ENCODE measurements at places on chromosomes 13 and 19.

DNA sequence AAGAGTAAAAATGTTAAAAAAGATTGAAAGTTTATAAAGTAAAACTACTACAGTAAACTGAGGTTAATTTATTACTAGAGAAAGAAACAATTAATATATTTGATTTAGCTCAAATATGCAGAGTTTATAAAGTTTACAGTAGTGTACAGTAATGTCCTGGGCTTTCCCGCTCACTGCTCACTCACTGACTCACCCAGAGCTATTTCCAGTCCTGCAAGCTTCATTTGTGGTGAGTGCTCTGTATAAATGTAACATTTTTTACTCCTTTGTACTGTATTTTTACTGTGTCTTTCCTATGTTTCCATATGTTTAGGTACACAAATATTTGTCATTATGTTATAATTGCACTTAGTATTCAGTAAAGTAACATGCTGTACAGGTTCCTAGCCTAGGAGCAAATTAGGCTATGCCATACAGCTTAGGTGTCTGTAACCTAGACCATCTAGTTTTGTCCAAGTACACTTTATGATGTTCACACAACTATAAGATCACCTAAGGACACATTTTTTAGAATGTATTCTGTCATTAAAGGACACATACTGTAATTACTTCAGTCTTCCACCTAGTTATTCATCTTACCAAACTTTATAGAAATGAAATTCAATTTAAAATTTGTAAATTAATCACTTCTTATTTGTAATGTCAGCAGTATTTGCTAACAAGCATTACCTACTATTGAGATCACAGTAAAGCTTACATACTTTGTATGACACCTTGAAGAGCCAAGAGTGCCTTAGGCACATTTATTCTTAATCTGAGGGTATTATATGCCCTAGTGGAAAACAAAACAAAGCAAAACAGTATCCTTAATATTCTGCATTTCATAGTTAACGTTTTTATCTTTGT is 683.4 kb downstream of the PCDH9 start:
- DNase-seq: no peak

GRCh38 chr13:23552661-23553060 is 17.6 kb upstream of the TNFRSF19 start:
- no peak for DNase-seq

DNA sequence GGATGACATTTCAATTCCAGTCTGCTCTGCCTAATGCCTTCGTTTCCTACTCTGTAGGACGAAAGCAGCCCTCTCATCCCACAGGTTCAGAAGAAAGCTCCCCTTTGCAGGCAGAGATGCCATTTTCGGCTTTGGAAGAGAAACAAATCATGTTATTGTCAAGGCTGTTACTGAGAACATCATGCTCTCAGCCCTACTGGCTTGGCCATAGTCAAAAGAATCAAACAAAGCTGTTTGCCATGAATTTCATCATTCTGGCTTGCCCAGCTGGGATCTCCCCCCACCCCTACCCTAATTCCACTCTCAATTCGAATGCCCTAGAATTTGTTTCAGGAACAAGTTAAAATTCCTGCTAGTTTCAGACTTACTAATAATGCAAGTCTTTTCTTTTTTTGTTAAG is 162.3 kb upstream of the SERP2 start:
- no peak for DNase-seq

DNA sequence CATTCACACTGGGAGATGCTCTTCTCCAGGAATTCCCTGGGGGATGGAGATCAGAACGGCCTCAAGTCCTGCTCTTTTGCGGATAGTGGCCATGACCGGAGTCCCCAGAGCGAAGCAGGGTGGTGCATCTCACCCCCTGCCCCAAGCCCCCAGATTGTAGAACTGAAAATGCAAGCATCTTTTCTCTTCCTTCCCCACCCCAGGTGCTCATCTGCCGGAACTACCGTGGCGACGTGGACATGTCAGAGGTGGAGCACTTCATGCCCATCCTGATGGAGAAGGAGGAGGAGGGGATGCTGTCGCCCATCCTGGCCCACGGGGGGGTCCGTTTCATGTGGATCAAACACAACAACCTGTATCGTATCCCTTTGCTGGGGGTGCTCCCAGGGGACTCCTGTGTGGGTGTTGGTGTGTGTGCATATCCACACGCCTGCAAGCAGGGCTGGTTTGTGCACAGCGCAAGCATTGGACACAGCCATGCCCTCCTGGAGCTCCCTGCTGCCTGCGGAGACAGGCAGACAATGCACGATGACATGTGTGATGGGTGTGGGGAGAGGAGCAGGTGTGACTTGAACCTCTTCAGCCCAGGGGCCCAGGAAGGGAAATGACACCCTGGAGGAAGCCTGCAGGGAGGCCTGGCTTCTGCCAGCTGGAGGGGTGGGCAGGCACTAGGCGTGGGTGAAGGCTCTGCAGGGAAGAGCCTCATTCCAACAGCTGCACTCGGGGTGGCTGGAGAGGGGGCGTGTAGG is 5.7 kb downstream of the AP1M1 start:
- DNase-seq: no peak

GRCh38 chr19:7505682-7506384 is 10.1 kb upstream of the ZNF358 start:
- DNase-seq: no peak
